Left renal pelvis (tissue), 4 donors: ENCODE measurements at places on chromosomes 13 and 19.

DNA sequence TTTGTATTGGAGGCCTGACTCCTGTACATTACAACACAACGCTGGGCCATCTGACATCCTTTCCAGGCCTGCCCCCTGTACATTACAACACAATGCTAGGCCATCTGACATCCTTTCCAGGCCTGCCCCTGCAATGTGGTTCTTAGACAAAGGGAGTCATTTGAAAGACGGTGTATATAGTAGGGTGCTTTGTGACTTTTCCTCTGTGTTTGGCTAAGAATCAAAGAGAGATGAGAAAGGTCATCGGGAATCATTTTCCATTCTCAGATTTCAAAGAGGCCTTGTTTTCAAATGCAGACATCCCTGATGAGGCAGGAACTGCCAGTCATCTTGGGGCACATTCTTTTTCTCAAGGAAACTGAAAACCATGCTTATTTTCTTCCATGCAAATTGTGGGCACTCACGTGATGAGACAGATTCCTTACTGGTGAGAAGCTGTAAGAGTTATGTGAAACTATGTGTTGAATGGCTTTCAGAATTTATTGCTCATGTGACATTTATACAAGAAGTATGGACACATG, 551.6 kb downstream of the MYO16 start:
- no peak for DNase-seq

- DNase-seq: no peak
Observed at GRCh38 chr13:19061278-19061677, 120.3 kb downstream of the TUBA3C start.

DNA sequence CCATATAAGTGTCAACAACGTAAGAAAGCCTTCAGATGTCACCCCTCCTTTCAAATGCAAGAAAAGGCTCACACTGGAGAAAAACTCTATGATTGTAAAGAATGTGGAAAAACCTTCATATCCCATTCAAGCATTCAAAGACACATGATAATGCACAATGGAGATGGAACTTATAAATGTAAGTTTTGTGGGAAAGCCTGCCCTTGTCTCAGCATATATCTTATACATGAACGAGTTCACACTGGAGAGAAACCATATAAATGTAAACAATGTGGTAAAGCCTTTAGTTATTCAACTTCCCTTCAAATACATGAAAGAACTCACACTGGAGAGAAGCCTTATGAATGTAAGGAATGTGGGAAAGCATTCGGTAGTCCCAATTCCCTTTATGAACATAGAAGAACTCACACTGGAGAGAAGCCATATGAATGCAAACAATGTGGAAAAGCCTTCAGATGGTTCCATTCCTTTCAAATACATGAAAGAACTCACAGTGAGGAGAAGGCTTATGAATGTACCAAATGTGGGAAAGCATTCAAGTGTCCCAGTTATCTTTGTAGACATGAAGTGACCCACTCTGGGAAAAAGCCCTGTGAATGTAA, 11.1 kb downstream of the ZNF844 start:
- DNase-seq: no peak

DNA sequence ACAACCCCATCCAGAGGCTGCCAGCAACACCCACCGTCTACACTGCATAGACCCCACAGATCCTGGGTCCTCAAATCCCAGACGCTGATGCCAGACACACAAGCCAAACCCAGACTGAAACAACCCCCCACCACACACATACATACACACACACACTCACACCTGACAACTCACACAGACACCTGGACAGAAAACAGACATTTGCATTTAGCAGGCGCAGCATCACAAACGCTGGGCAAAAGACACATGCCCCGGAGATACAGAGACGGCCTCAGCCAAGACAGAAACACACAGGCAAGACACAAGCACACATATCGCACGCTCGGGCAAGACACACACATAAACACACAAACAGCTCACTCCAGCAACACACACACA, 1.3 kb downstream of the BBC3 start:
- no peak for DNase-seq

- DNase-seq: no peak
Observed at GRCh38 chr19:43572171-43572588, 3.1 kb downstream of the XRCC1 start.

DNA sequence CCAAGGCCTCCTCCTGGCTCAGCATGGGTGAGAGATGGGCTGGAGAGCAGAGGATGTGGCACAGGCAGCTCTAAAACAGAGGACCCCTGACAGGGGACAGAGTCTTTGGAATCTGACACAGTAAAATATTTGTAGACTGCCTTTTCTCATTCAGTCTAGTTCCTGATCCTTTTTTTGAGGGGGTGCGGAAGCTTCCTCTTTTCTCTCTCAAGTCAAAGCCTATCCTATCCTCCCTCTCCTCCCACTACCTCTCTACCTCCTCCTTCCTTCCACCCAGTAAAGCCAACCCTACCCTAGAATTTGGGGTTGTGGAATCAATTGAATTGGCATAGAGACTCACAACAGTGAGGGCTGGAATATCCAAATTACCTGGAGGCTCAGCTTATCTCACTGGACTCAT, 82.0 kb downstream of the TEX26 start:
- no peak for DNase-seq

DNA sequence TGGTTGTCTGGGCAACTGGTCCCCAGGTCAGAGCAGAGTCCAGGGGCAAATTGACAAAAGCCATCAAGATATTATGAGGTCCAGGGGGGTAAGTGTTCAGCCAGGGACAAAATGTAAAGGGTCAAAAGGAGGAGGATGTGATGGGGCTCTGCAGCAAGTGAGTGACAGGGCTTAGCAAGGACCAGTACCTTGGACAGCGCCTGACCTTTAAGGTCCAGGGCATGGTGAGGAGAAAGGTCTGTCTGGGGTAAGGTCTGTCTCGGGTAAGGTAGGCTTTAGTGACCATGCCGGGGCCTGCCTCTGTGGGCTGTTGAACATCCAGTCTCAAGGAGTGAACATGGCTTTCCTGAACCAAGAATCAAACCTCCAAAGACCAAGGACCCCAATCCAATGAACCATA, 6.3 kb upstream of the ZNF358 start:
- no peak for DNase-seq

- no peak for DNase-seq
Observed at GRCh38 chr19:1455002-1455335, 5.0 kb downstream of the APC2 start.

DNA sequence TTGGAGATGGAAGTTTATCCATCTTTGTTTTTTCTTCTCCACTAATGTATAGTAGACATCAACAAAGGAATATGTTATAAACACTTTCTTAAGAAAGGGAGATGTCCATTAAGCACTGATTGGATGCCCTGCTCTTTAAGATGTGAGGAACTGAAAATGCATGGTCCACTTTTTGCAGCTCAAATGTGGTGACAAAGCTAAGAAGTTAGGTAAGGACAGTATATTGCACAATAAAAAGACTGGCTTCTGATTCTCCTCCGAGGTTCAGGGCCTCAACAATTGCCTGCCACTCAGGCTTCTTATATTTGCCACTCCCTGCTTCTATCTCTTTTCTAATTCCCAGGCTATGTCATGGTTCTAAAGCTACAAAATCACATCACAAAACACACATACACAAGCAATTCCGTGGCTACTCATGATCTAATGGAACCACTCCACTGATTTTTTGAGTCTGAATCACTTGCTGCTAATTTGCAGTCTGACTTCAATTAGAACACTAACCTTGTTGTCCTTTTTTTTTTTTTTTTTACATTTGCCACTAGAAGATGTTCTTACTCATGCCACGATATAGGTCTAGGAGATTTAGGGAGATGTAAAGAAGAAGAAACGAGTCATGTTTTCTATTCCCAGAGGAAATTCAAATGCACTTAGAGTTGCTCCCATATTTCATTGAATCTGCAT, 29.6 kb upstream of the TNFSF11 start:
- DNase-seq: no peak

DNA sequence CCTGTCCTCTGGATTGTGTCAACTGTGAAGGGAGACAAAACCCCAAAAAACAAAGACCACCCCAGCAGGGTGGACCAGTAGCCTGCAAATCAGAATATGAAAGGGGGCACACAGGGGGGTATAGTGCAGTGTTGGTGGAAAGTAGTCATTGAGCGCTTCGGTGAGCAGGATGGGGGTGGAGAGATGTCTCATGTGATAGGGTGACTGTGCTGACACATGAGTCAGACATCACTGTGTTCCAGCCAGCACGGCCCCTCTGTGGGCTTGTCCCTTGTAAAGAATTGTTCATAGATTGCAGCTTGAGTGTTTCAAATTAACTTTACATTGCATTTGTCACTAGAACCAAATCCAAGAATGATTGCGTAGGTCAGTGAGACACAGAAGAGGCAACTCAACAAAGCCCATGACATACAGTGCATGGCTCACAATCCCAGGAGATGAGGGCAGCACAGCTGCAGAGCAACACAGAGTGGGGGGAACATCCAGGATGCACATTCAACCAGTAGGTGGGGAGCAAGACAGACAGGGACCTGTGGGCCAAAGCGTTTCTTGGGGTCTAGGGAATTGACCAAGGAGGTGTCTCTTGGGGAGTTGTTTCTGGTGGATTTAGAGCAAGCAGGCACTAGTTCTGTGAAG, 7.5 kb downstream of the ZNF440 start:
- DNase-seq: no peak

DNA sequence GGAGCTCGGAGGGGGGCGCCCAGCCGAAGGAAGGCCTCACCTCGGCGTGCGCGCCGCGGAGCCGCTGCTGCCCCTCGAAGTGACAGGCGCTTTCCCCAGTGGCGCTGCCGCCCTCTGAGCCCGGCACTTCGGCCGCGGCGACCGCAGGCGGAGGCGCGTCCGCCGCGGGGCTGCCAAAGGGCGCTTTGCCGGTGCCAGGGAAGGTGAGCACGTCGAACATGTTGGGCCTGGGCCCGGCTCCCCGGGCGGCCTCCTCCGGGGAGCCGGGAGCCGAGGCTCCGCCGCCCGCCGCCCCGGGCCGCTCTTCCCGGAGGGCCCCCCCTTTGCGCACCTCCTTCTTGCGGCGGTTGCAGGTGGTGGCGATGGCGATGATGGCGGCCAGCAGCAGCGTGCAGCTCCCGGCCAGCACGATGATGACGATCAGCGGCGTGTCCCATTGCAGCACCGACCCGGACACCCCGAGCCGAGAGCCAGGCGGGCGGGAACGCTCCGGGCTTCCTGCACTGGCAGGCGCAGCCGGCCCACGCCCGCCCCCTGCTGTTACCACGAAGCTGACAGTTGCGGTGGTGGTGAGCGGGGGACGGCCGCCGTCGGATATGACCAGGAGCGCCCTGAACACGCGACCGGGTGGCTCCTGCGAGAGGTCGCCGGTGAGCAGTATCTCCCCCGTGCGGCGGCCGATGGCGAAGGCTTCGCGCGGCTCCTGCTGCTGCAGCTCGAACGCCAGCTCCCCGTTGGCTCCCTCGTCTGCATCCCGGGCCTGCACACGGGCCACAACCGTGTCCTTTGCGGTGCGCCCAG, 2.5 kb downstream of the PCDH8 start:
- DNase-seq: no peak

DNA sequence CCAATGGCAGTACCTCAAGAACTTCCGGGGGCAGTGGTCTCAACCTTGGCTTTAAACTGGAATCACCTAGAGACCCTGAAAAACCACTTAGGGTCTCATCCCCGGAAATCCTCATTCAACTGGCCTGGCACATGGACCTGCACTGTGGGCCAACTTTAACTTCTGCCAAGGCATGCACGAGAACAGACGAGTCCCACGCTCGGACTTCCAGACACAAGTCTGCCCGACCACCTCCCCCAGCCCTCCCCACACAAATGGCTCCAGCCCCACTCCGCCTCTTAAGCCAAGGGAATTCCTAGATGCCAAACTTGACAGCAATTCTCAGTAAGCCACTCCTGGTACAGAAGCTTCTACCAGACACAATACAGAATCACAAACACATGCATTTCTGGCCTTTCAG, 114.0 kb downstream of the STK24 start:
- no peak for DNase-seq

- no peak for DNase-seq
Observed at GRCh38 chr13:56752636-56753035, 388.1 kb upstream of the PRR20A start.

- DNase-seq: peak; percentile 29
Observed at GRCh38 chr13:84896128-84896527, 903.1 kb downstream of the SLITRK6 start.

DNA sequence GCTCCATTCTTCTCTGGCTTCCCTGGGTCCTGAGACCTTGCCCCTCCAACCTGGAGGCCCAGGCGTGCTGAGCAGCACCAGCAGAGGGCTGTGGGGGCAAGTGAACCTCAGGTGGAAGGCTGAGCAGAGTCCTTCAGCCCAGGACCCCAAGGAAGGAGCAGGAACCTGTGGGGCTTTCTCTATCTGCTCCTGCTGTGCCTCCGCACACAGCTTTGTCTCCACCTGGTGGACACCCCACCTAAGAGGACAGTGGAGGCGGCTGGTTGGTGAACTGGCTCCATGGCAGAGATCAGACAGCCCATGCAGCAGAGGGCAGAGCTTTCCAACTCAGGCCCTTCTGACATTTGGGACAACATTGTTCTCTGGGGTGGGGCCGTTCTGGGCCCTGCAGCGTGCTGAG, 19.7 kb downstream of the ZFR2 start:
- no peak for DNase-seq

DNA sequence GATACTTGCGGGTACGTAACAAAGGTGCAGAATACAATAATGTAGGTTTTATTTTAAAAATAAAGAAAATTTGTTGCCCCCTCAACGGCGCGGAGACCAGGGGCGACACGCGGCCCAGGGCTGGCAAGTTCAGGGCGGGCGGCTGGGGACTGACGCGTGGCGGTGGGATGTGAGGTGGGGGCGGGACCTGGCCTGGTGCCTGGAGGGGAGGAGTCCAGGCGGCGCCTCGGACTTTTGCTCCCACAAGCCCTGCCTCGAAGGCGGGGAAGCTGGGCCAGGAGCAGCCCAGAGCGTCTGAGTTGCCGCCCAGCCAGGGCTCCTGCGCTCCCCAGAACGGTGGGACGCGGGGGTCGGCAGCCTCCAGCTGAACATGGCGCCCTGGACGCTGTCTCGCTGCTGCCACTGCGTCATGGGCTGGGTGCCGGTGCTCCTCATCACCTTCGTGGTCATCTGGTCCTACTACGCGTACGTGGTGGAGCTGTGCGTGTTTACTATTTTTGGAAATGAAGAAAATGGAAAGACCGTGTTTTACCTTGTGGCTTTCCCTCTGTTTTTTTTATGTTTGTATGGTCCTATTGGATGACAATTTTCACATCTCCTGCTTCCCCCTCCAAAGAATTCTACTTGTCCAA, 1122.8 kb upstream of the ATXN8OS start:
- no peak for DNase-seq

DNA sequence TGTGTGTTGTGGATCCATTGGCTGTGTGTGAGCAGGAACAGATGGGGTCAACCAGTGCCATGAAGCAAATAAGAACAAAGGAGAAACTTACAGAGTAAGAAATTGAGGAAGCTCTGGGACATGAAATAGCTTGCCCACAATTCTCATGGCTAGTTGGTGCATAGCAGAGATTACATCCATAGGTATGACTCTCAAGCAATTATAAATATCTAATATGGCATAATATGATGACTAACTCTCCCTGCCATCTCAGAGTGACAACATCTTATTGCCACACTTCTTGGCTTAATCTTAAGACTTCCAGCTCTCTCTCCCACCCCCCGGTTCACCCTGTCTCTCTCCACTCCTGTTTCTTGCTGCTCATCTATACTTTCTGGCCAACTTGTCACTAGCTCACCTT, 53.3 kb downstream of the OXGR1 start:
- DNase-seq: no peak

GRCh38 chr13:29598321-29598720, 2.8 kb upstream of the SLC7A1 start:
- DNase-seq: no peak

- DNase-seq: no peak
Observed at GRCh38 chr19:15372470-15372869, 7.1 kb downstream of the AKAP8 start.

GRCh38 chr19:39407660-39408391, 1.2 kb downstream of the ZFP36 start:
- no peak for DNase-seq

GRCh38 chr19:1609103-1609396, 3.8 kb upstream of the UQCR11 start:
- no peak for DNase-seq
